ENCODE measurements at places on chromosomes 1 and 21.

DNA sequence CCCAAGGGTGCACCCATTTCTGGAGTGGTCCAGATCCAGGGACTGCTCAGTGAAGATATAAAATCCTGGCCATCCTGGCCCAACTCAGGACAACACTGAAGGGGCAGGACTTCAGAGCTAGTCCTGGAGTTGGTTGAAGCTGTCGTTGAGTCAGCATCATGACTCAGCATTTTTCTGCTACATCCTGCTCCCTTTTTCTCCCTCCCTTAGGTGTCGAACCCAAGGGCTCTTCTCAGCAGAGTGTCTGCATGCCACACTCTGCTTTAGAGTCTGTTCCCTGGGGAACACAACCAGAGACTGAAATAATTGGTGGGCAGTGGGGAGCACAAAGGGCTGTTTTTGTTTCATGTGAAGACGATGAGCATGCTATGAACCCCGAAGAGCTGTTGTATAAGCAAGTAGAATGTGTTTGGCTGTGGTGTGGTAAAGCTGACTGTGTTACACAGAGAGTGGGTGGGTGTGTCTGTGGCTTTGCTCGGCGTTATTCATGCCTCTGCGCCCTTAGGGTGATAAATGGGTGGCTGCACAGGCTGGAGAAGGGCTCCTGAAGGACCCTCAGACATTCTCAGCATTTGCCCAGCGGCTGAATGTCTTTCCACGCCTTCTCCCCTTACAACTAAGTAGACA lies 167.2 kb downstream of the CYYR1 start:
- peak; percentile 41 for DNase-seq

DNA sequence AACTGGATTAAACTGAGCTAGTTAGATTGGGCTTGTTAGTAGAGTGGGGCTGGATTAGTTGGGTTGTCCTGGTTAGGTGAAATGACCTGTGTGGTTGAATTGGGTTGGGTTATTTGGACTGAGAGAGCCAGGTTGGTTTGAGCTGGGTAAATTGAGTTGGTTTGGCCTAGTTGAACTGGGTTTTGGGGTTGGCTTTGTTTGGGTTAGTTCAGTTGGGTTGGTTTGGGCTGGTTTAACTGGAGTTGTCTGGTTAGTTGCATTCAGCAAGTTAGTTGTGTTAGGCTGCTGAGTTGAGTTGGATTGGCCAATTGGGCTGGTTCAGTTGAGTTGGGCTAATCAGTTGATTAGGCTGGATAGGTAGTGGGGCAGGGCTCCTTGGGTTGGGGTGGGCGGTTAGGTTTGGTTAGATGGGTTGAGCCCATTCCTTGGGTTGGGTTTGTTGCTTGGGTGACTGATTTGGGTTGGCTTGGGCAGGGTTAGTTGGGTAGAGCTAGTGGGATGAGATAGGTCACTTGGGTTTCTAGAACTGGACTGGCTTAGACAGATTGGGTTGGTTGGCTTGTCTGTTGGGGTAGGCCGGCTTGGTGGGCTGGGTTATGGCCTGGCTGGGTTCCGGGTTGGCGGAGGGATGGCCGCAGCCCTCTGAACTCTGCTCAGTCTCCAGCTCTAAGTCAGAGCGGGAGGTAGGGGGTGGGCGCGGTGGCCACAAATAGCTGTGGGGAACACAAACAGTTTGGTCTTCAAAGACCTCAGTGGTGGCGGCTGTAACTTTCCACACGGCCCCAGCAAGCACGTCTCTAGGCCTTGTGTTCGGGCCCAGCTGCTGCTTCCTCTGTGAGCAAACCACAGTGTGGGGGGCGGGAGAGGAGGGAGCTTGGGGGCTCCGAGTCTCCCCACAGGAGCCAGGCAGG lies 67.2 kb upstream of the RUNX3 start:
- DNase-seq: no peak

DNA sequence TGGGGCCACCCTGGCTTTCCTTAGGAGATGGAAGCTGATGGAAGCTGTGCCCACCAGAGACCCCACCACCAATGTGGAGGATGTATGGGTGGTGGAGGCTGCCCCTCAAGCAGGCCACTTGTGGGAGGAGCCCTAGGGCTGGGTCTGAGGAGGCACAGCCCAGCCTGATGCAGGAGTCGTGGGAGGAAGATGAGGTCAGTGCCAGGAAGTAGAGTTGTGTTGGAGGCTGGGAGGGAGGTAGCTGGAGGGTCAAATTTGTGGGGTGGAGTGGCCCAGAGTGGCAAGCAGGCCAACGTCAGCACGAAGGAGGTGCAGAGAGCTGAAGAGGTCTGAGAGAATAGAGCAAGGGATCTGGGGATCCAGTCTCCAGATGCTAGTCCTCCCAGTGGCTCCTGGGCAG lies 119.0 kb upstream of the USP24 start:
- DNase-seq: no peak

DNA sequence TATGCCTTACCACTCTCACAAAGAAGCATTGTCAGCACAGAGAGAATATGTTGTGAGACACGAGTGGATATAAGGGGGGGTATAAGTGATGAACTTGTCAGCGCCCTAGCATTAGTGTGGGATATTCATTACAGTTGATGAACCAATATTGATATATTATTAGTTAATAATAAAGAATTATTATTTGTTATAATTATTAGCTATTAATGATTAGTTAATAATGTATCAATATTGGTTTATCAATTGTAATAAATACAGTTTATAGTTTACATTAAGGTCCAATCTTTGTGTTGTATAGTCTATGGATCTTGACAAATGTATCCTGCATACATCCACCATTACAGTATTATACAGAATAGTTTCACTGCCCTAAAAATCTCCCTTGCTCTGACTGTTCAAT lies 120.2 kb upstream of the NCAM2 start:
- DNase-seq: no peak

- DNase-seq: no peak
These were observed 72.3 kb upstream of the ZP4 start for GRCh38 chr1:237962985-237963384.

DNA sequence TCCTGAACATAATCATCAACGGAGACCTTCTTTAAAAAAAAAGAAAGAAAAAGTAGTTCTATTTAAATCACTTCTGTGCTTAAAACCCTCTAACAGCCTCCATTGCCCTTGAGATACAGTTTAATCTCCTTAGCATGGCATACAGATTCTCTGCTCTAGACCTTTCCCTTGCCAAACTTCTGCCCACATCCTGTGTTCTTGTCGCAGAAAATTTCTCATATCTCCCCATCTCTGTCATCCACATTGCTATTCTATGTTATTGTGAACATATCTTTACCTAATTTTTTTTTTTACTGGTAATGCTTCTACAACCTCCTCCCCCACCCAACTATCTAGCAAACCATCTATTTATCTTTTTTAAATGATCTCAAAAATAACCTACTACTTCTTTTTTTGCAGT lies 135.7 kb upstream of the PROX1 start:
- DNase-seq: no peak

DNA sequence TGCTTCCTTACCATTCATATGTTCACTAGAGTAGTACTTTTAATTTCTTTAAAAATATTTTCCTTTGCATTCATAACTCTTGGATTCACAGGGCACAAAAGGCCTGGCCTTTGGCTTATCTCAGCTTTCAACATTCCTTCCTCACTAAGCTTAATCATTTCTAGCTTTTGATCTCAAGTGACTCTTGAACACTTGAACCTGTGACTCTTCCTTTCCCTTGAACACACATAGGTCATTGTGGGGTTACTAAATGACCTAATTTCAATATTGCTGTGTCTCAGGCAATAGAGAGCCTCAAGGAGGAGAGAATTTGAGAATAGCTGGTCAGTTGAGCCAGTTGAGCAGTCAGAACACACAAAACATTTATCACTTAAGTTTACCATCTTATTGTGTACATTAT lies 49.9 kb downstream of the COL11A1 start:
- DNase-seq: no peak

- no peak for DNase-seq
These were observed 172.6 kb upstream of the HMCN1 start for GRCh38 chr1:185561629-185562028.

- DNase-seq: no peak
These were observed 230.3 kb upstream of the USP24 start for GRCh38 chr1:55445416-55445815.

GRCh38 chr1:206850401-206850800 lies 15.0 kb upstream of the IL20 start:
- DNase-seq: no peak

GRCh38 chr1:47231301-47232186 lies 481 bp downstream of the TAL1 start:
- peak; percentile 91 for DNase-seq

Data from retina (tissue), 1 donor.